ENCODE measurements at places on chromosomes 2 and 18.

DNA sequence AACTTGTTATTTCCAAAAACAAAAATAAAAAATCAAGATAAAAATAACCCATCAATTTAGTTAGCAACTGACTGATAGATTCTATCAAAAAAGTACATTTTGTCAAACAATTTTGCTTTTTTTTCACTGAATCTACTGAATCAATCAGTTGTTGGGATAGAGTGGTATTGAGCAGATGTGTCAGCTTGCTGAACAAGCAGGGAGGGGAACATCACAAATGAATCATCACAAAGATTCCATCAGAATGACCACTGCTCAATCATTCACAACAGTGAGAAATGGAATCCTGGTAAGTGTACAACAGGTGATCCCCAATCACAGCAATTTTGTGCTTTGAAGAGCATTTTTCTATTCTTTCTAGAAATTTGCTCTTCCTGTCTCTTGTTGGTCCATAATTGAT lies 12.3 kb upstream of the SLC14A2 start:
- no peak for DNase-seq

DNA sequence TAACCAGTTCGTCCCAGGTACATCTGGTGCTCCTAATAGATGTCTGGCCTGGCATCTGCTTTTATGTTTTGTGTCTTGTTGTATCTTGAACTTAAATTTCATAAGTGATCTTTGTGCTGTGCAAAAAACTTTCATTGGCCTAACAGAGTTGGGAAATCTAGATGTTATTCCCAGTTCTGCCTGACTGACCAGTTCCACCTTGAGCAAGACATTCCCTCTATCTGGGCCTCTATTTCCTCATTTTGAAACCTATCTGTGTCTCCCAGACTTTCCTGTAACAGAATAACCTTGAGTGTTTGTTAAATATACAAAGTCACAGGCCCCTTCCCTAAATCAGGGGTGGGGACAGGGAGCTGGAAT lies 90.5 kb upstream of the MSH2 start:
- DNase-seq, result no peak

- no peak for DNase-seq
These were observed 51.4 kb downstream of the SPATS2L start for GRCh38 chr2:200357845-200358244.

DNA sequence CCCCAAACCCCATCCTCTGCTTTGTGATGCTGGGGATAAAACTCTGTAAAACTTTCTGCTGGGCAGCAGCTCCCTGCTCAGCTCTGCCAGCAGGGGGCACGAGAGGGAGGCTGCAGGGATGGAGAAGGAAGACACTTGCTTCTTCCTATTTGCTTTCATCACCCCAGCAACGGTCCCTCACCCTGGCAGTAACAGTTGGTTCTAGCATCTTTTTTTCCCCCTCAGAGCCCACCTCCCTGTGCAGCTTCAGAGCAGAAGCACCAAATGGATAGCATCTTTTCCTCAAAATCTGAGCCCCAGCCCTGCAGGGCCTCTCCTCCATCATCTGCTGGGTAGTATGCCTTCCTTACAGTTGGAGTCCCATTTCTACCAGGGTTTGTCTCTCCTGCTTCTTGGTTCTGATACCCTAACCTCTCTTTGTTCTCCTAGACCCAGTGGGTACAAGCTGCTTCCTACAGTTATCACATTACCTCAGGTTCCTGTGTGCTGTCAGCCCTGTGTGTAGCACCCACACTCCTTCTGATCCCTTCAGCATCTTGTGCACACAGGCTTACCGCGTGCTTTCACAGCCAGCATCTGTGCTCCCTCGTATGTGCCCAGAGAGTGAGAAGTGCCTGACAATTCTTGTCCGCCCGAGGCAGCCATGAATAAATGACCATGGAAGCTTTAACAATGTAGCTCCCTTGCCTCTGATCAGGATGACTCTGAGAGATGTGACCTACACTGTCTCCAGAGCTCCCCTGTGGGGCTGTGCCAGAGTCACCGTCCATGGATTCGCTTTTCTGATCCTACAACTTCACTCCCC lies 14.5 kb downstream of the CKAP2L start:
- no peak for DNase-seq

GRCh38 chr2:10783421-10783820 lies 29.2 kb downstream of the PDIA6 start:
- no peak for DNase-seq

GRCh38 chr2:237485304-237485703 lies 1.7 kb upstream of the MLPH start:
- no peak for DNase-seq

- no peak for DNase-seq
These were observed 388.3 kb downstream of the CTNNA2 start for GRCh38 chr2:79901161-79901560.

GRCh38 chr2:28247734-28248133 lies 144.9 kb upstream of the FOSL2 start:
- no peak for DNase-seq

GRCh38 chr2:221425353-221425752 lies 146.8 kb downstream of the EPHA4 start:
- DNase-seq, result no peak
